ENCODE measurements at places on chromosomes 1 and 21.
A peak's percentile ranks its signal among the peaks of the same experiment; 100 is the strongest.

DNA sequence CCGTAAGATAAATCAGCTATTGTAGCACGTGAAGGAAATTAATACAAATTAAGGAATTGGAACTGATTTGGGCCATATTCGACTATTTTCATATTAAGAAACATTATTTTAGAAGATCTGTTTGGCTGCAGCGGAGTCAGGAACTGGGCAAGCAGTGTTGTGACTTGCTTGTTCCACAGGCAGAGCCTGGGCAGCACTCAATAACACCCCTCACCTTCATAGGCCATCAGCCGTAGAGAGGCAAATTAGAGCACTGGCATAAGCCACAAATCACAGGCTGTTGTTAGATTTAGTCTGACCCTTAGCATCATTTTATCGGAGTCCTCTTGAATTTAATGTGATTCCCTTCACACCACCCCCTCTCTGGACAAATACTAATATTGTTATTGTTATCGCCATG, 72.8 kb downstream of the PBX1 start:
- no peak for DNase-seq

DNA sequence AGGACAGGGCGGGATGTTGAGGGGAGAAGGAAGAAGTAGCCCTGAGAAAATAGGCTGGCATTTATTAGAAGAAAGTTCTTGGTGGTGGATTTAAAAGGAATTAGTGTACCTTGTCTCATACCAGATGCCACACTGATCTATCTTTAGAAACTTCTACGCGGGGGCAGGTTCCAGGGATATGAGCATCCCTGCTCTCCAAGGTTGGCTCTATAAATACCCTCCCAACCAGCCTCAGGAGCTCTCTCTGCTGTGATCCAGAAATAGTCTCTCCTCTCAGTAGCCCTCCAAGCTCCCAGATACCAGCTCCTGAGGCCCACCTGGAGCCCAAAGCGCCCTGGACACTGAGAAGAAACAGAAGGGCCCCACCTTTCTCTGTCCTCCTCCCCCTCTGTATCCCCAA, 128.3 kb upstream of the TNR start:
- no peak for DNase-seq

DNA sequence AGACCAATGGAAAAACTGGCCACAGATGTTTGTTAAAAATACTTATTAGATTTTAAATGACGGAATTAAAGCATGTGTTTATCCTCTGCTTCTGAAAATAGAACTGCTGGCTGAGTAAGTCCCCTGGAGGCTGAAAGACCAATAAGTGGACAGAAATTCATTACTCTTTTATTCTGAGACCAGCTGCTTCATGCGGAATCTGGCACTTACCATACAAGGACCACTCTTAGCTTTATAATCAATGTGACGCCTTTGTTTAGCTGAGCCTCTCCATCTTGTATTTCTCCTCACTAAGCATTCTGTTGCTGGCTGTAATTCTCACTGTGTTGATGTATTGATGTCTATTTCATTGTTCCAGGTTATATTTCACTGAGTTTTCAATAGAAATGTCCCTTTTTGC, 6.3 kb upstream of the EXO1 start:
- DNase-seq = no peak

DNA sequence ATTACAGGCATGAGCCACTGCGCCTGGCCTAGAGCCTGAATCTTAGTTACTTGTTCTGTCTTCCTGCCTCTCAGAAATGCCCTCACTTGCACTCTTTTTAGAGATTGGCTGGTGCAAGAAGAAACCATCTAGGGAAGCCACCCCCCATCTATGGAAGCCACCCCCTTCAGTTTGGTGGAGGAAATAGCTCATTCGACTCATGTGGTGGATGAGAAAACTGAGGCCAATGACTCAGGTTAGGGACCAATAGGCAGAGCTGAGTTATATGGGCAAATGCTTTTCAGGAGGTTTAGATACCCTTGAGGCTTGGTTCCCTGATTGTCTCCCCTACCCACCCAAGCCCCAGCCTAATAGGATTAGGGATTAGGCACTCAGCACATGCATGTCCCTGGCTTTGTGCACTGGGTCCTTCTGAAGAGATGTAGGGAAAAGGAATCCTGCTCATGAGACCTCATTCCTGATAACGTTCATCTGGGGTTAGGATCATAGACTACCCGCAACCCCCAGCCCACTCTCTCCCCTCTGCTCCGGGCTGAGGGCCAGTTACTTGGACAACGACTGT, 77.1 kb downstream of the PAX7 start:
- no peak for DNase-seq

DNA sequence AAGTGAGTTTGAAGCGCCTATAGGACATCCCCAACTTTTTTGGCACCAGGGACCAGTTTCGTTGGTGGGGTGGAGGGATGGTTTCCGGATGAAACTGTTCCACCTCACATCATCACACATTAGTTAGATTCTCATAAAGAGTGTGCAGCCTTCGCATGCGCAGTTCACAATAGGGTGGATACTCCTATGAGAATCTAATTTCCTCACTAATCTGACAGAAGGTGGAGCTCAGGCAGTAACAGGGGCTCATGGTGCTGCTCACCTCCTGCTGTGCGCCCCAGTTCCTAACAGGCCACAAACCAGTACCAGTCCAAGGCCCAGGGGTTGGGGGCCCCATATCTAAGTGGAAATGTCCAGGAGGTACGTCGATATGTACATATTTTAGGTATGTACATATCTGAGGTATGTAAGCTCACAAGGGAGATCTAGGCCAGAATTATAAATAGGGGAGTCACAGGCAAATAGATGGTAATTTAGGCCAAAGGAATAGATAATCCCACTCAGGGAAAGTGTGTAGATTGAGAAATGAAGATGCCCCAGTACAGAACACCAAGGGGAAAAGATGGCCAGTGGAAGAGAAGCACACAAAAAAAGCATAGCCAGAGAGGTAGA, 27.5 kb upstream of the RASAL2 start:
- no peak for DNase-seq

DNA sequence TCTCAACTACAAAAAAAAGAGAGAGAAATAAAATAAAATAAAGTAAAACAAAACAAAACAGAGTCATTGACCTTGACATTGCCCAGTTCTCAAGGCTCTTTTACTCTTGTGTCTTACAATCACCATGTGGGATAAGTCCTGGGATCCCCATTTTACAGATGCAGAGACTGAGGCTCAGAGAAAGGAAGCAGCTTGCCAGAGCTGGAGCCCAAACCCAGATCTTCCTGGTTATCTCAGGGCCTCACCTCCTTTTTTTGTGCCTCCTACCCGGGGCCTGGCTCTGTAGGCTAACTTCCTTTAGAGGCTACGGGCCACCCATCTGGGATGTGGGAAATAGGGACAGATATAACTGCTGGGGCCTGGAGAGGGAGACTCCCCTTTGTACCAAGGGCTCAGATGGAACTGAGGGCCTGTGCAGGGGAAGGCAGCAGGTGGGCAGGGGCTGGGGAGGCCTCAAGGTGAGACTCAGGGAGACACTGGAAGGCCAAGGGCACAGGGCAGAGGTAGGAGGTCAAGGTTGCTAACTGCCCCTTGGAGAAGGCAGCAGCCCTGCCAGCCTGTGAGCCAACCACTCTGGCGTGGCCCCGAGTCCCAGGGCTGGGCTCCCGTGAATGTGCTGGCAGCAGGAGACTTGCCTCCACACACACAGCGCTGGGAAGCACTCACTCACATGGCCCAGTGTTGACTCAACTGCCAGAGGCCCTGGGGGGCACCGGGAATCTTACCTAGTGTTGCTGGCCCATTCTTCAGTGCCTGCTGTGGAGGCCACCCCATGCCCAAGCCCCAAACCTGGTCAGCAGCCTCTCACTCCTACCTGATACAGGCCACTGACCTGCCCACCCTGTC, 6.5 kb upstream of the ECE1 start:
- no peak for DNase-seq

DNA sequence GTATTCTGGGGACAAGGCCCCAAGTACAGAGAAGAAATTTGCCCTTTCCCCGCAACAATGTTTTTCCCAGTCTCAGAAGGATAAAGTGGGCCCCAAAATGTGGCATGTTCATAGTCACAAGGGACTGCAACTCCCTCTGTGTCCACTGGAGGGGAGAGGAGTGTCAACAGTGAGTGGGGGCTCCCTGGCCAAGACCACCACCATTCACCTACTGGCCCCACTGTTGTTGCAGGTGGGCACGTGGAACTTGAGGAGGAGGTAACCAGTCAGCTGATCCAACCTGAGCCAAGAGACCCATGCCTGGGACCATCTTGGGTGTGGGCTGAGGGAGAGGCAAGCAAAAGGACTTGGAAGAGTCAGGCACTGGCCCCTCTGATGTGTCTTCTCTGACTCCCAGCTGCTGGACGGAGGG, 777 bp downstream of the NUDT17 start:
- peak; percentile 40 for DNase-seq

DNA sequence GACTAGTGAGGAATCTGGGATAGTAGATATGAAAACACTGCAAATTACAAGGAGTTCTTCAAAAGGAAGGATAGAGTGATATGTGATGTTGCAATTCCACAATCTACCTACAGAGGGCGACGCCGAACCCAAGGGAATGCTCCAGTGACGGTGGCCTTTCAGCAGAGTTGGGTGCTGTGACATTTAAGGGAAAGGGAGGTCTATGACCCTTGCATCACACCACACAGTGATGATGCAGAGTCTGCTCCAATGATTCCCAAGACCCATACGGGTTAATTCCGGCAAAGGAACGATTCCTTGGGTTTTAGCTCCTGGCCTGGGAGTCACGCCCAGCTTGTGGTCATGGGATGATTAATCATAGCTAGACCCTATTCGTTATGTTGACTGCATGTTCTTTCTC, 123.0 kb upstream of the IGSF21 start:
- peak; percentile 49 for DNase-seq

- no peak for DNase-seq
Measured at GRCh38 chr21:46051821-46052675, 45.9 kb upstream of the COL6A2 start.

- no peak for DNase-seq
Measured at GRCh38 chr1:227343206-227343605, 24.9 kb upstream of the CDC42BPA start.

DNA sequence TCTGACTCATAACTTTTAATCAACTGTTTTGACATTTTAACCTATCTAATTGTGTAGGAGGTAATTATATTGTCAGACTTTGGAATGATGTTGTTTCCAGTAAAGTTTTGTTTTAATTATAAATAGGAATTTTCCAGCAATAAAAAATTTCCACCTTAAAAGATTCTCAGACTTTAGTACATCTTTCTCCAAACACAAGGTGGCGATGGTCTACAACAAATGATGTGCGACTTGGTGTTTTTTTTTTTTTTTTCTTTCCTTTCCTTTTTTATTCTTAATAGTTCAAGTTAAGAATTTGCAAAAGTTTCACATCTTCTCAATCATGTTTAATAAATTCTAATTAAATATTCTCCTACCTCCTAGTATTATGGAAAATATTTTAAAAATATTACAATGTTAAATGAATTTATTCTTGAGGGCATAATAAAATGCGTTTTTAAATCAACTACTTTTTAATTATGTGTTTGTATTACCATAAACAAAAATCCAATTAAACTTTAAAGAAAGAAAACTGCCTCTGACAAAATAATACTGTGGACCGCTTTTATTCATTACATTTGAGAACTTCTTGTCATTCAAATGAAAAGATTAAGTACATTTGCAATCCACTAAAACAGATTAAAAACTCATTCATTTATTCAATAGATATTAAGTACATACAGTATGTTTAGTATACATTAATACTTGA, 4.4 kb upstream of the ADAMTS1 start:
- no peak for DNase-seq

DNA sequence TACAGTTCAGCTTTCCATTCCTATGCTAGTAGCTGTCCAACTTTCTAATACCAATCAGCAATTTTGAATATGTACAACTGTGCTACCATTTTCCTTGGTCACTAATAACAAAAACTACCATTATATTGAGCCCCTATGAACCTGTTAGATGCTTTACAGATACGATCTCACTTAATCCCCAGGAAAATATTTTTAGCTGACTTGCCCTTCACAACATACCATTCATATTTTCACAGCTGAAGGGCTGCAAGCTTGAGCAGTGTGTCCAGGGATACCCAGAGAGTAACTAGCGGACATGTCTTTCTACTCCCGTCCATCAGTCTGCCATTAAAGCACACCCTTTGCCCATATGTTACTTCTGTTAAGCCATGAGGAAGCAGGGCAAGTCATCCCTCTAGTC, 140.5 kb downstream of the SPATA46 start:
- no peak for DNase-seq

- DNase-seq = no peak
Measured at GRCh38 chr1:29991025-29991424, 732.4 kb downstream of the MATN1 start.

DNA sequence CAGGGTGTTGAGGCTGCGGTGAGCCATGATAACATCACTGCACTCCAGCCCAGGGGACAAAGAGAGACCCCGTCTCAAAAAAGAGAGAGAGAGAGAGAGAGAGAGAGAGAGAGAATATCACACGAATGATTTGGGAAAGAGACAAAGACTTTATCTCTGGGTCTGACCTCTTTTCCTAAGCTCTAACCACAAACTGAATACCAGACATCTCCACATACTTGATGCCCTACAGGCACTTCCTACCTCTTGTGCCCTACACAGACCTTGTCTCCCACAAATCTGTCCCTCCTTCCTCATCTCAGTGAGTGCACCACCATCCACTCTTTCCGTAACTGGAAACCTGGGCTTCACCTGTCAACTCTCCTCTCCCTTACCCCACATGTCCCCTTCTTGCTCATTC, 27.0 kb upstream of the PTCH2 start:
- DNase-seq = no peak

DNA sequence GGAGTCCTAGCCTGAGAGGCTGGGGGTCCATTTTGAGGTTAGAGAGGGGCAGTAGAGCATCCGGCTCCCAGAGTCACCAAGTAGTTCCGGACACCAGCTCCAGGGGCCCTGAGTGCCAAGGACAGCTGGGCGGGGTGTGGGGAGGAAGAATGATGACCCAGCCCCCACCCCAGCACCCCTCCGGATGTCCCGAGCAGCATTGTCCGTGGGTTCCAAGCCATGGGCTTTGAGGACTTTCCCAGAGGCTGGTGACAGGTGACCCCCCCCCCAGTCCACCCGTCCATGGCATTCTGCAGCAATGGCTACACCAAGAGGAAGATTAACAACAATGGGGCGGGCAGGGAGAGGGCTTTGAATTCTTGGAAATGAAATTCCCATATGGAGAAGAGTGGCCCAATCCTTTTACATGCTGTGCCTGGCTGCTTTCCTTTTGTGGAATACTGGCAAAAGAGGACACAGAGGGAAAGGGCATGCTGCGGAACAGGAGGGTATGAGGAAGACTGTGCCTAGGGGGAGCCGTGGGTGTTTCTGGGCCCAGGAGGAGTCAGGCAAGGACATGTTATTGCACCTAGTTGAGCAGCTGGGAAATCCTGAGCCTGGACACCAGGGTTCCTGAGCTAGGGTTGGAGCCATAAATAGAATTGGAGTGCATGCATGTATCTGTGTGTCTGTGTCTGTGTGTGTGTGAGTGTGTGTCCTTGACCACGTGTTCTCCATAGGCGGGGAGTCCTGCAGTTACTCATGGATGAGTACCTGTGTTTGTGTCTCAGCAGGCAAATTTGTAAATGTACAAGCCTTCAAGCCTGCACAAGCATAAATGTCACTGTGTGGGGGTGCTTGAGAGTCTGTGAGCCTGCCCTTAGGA, 956 bp downstream of the ATP1A2 start:
- no peak for DNase-seq

- no peak for DNase-seq
Measured at GRCh38 chr1:201028461-201028889, 5.0 kb upstream of the KIF21B start.

GRCh38 chr1:229781453-229781852, 155.4 kb downstream of the URB2 start:
- DNase-seq = no peak
